ENCODE measurements at places on chromosomes 3 and 15.

- H3K4me1 ChIP-seq, result peaks cover 4% of the 10 kb centered on the region
- H3K36me3 ChIP-seq, result peaks cover 7% of the 10 kb centered on the region
- no peak for DNase-seq
- no peak overlapping the region for H3K4me3 ChIP-seq
Observed at GRCh38 chr3:123312331-123313265, 110.9 kb downstream of the SEC22A start.

- peaks cover 4% of the 10 kb centered on the region for H3K36me3 ChIP-seq
- H3K27ac ChIP-seq, result no peak overlapping the region
- peaks cover 6% of the 10 kb centered on the region for H3K4me1 ChIP-seq
- H3K4me3 ChIP-seq, result peak overlapping the region; percentile 12
Observed at GRCh38 chr3:57169872-57170623, 4.9 kb upstream of the IL17RD start.

- H3K36me3 ChIP-seq, result no peaks in the 10 kb centered on the region
- no peaks in the 10 kb centered on the region for H3K4me1 ChIP-seq
- no peak overlapping the region for H3K4me3 ChIP-seq
- DNase-seq, result no peak
Observed at GRCh38 chr3:135451037-135451785, 514.3 kb upstream of the PPP2R3A start.

DNA sequence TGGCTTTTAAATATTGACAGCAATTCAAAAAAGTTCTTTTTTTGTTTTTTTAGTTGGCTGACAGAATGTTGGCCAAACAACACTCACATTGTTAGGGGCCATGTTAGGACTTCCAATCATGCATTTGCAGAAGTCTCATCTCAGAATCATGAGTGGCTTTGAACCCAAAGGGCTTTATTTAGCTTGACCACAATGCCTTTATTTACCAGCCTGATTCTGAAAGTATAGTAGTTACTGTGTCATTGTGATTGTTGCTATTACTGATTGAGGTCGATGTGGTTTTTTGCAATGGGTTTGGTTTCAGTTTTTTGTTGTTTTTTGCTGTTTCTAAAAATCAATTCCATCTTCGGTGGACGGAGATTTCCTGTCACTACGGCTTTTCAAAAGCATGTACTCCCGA, 7.2 kb downstream of the GLDN start:
- no peak for DNase-seq
- peaks cover 49% of the 10 kb centered on the region for H3K27me3 ChIP-seq
- H3K27ac ChIP-seq, result no peak overlapping the region
- no peak overlapping the region for H3K4me3 ChIP-seq
- H3K36me3 ChIP-seq, result no peaks in the 10 kb centered on the region
- H3K4me1 ChIP-seq, result no peaks in the 10 kb centered on the region

- no peak for DNase-seq
- peaks cover 16% of the 10 kb centered on the region for H3K4me1 ChIP-seq
- H3K4me3 ChIP-seq, result no peak overlapping the region
- H3K27ac ChIP-seq, result no peak overlapping the region
- H3K36me3 ChIP-seq, result peaks cover 5% of the 10 kb centered on the region
Observed at GRCh38 chr3:170421111-170421641, 2.5 kb downstream of the CLDN11 start.

GRCh38 chr3:126523745-126524428, at the start of gene CHST13:
CHST13 (plus strand) TSS chr3:126524155; CDS start chr3:126524333, 178 bp downstream.
- H3K27ac ChIP-seq, result no peak within 1 kb of the TSS
- no peaks in the 10 kb centered on the region for H3K36me3 ChIP-seq
- no peak within 1 kb of the TSS for H3K4me3 ChIP-seq
- peaks cover 4% of the 10 kb centered on the region for H3K4me1 ChIP-seq
- peaks cover 46% of the 10 kb centered on the region for H3K27me3 ChIP-seq
- no peak for DNase-seq

DNA sequence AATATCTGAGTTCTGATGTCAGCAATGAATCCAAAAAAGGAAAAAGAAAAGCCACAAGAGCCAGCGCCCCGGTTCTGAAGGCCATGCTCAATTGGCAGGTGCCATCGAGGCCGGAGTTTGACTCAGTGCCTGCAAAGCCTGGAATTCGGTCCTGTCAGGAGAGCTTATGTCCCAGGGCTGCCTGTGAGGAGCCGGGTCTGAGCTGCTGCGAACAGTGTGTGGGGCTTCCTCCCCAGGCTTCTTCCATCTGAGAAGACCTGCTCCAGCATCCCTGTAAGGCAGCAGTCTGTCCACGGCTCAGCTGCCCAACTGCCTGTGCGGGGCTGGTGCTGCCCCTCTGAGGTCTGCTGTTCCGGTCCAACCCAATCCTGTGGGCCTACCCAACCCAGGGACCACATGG, 46.1 kb downstream of the ROPN1B start:
- no peak overlapping the region for H3K27ac ChIP-seq
- DNase-seq, result no peak
- peaks cover 2% of the 10 kb centered on the region for H3K4me1 ChIP-seq
- peaks cover 22% of the 10 kb centered on the region for H3K36me3 ChIP-seq
- H3K4me3 ChIP-seq, result no peak overlapping the region

DNA sequence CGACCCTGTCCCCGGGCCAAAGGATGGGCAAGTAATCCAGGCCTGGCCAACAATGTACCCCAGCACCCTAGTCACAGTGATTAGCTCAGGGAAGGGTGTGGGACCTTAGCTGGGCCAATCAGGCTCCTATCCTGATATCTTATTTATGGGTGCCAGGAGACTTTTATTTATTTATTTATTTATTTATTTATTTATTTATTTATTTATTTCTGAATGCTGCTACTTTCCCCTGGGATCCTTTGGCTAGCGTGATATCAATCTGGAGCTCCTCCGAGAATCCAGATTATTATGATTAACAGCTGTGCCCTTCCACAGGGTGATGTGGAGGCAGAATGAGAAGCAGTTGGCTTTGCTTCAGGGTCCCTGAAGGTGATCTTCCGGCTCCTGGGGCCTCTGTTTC, 32.2 kb upstream of the BHLHE40 start:
- no peak overlapping the region for H3K4me3 ChIP-seq
- H3K4me1 ChIP-seq, result no peaks in the 10 kb centered on the region
- H3K27me3 ChIP-seq, result no peaks in the 10 kb centered on the region
- H3K36me3 ChIP-seq, result no peaks in the 10 kb centered on the region
- no peak overlapping the region for H3K27ac ChIP-seq

- H3K36me3 ChIP-seq, result no peaks in the 10 kb centered on the region
- H3K27me3 ChIP-seq, result no peaks in the 10 kb centered on the region
- H3K27ac ChIP-seq, result no peak overlapping the region
- no peak for DNase-seq
Observed at GRCh38 chr3:65674226-65674625, 364.5 kb downstream of the MAGI1 start.

DNA sequence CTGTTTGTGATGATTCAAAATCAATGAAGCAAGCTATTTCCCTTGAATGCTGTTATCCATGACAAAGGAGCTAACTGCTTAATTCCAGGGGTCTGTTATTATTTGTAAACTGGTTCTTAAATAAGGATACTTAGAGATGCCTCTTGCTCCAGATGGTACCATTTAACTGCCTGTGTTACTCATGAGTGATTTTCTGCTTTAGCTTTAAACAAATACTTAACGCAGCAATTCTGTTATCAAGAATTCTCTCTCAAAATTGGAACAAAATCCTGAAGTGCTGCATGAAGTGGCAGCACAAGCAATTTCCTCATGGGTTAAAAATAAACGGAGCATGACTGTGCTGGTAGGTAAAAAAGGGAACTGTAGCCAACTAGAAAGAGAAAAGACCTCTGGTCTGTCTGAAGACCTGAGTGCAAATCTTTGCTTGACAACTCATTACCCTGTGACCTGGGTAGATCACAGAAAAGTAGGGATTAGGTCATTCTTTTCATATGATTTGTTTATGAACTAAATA, 62.5 kb upstream of the GBE1 start:
- DNase-seq, result no peak
- H3K4me1 ChIP-seq, result no peaks in the 10 kb centered on the region
- no peak overlapping the region for H3K27ac ChIP-seq
- H3K36me3 ChIP-seq, result no peaks in the 10 kb centered on the region
- no peak overlapping the region for H3K4me3 ChIP-seq
- H3K27me3 ChIP-seq, result peaks cover 11% of the 10 kb centered on the region

GRCh38 chr15:43441316-43441715, 51.6 kb downstream of the TP53BP1 start:
- H3K4me1 ChIP-seq, result peaks cover 4% of the 10 kb centered on the region
- H3K27ac ChIP-seq, result peak overlapping the region; percentile 3
- DNase-seq, result no peak
- H3K4me3 ChIP-seq, result no peak overlapping the region

GRCh38 chr3:105979961-105980360, 111.1 kb upstream of the CBLB start:
- H3K27ac ChIP-seq, result no peak overlapping the region
- H3K27me3 ChIP-seq, result no peaks in the 10 kb centered on the region
- H3K36me3 ChIP-seq, result peaks cover 3% of the 10 kb centered on the region
- peaks cover 10% of the 10 kb centered on the region for H3K4me1 ChIP-seq
- DNase-seq, result no peak
- H3K4me3 ChIP-seq, result no peak overlapping the region

- H3K27me3 ChIP-seq, result peaks cover 9% of the 10 kb centered on the region
- H3K36me3 ChIP-seq, result no peaks in the 10 kb centered on the region
- H3K4me3 ChIP-seq, result no peak overlapping the region
- H3K27ac ChIP-seq, result no peak overlapping the region
- no peaks in the 10 kb centered on the region for H3K4me1 ChIP-seq
Observed at GRCh38 chr15:91625506-91625905, 228.0 kb upstream of the SLCO3A1 start.

DNA sequence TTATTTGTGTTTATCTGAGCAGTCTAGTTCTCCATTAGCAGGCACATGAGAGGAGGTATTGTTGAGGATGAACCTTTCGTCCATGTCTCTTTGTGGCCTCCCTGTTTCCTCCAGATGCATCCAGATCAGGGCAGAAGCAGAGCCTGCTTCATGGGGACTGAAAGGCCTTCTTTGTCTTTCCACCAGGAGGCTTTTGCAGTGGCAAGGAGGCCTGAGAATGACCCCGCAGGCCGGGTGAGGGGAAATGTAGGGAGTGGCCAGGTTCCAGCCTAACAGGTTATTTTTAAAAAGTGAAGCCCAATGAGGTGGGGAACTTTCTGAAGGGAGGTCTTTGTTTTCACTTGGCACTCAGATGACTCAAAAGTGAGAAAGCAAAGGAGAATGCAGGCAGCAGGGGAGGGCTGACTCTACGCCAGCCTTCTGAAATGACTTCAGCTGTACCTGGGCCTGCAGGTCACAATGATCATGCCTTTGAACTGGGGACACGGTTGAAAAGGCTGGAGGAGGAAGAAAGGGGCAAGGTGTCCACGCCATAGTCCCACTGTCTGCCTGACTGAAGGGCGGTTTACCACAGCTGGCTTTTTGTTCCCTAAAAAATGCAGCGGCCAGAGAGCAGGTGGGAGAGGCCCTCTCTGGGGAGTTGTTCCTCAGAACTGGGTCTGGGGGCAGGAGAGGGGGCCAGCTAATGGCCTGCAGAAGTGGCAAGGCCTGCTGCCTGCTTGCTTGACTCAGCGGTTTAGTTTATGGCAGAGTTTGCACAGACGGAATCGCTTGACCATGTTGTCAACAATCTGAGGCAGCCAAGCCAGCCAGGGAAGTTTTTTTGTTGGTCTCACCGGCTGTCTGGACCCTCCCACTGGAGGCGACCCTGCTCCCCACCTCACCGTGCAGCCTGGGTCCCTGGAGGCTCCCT, 28.7 kb downstream of the CMTM7 start:
- H3K27me3 ChIP-seq, result no peaks in the 10 kb centered on the region
- H3K27ac ChIP-seq, result peak overlapping the region; percentile 93
- peak overlapping the region; percentile 66 for H3K4me3 ChIP-seq
- H3K36me3 ChIP-seq, result peaks cover 4% of the 10 kb centered on the region

GRCh38 chr15:89395996-89396395, 61.4 kb upstream of the POLG start:
- DNase-seq, result no peak
- H3K27ac ChIP-seq, result no peak overlapping the region
- H3K4me1 ChIP-seq, result no peaks in the 10 kb centered on the region
- H3K27me3 ChIP-seq, result peaks cover 79% of the 10 kb centered on the region
- peaks cover 2% of the 10 kb centered on the region for H3K36me3 ChIP-seq
- H3K4me3 ChIP-seq, result no peak overlapping the region

DNA sequence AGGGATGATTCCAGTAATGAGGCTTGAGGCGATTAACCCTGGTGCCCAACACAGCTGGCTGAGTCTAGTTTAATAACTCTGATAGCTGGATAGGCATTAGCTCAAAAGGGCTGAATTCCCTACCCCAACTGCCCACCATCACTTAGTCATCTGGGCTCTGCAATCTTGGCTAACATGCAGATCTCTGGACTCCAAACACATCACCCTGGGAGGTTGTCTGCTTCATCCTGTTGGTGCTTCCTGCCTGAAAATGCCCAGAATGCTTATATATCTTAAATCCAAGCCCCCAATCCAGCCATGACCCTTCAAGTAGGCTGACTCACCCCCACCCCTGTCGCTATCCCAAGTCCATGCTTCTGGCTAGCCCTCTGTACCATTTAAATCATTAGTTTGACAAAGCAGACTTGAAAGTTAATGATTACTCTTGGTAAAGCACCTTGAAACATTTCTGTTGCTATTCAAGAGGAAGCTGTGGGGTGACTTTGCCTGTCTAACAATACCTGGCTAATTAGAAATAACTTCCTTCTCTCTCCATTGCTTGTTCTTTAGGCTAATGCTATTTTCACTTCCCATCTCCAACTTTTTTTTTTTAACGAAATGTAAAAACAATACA, 107.0 kb upstream of the RORA start:
- H3K27me3 ChIP-seq, result peaks cover 25% of the 10 kb centered on the region
- no peaks in the 10 kb centered on the region for H3K4me1 ChIP-seq
- H3K4me3 ChIP-seq, result no peak overlapping the region
- H3K27ac ChIP-seq, result no peak overlapping the region
- peaks cover 2% of the 10 kb centered on the region for H3K36me3 ChIP-seq

DNA sequence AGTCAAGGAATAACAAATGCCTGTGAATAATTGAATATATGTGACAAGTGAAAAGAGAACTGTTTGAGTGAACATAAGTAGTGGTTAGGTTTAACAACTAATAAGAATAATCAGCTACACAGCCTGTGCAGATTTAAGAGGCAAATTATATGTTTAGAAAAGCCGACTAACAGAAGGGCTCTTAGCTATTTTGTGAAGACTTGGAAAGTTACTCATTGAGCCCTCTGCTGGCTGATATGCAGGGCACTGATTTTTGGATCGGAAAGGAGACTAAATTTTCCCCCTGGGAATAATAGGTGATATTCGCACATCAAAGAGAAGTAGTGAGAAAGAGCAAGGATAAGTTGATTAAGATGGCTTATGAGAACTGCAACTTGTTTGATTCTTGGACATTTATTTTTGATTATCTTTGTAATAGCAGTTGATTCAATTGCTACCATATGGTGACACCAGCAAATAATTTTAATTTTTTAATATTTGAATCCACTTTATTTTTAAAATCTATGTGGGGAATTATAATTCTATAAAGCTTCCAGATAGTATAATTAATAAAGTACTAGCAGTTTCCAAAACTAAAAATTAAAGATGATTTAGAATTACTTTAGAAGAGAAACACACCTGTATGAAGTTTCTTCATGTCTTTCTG, 156.2 kb downstream of the NLGN1 start:
- no peak for DNase-seq
- H3K27ac ChIP-seq, result no peak overlapping the region
- no peaks in the 10 kb centered on the region for H3K27me3 ChIP-seq
- H3K4me1 ChIP-seq, result no peaks in the 10 kb centered on the region
